ENCODE measurements at places on chromosomes 5 and 9. TPM values are rescaled to one million over a fixed set of nuclear protein-coding genes. Genes with fewer than 3 reads are reported as not detected.

ECM2 gene
- not detected for total RNA-seq

ACOT12 gene
- not detected for total RNA-seq

NR4A3 gene
- 0.46 TPM for total RNA-seq

ZFP2 gene
- 2.0 TPM for total RNA-seq

KCNIP1 gene
- 0.82 TPM for total RNA-seq

SPINK4 gene
- not detected for total RNA-seq

ANKRD20A1 gene
- 0.27 TPM for total RNA-seq

SCGB3A2 gene
- 57.3 TPM for total RNA-seq

GRCh38 chr5:87944553-87945285, 323.9 kb downstream of the TMEM161B start:
- DNase-seq: peak; percentile 60

GRCh38 chr5:88770276-88771257, 112.4 kb downstream of the MEF2C start:
- DNase-seq: no peak

- peak; percentile 53 for DNase-seq
Measured at GRCh38 chr5:124980163-124980941, 233.9 kb upstream of the ZNF608 start.

DNA sequence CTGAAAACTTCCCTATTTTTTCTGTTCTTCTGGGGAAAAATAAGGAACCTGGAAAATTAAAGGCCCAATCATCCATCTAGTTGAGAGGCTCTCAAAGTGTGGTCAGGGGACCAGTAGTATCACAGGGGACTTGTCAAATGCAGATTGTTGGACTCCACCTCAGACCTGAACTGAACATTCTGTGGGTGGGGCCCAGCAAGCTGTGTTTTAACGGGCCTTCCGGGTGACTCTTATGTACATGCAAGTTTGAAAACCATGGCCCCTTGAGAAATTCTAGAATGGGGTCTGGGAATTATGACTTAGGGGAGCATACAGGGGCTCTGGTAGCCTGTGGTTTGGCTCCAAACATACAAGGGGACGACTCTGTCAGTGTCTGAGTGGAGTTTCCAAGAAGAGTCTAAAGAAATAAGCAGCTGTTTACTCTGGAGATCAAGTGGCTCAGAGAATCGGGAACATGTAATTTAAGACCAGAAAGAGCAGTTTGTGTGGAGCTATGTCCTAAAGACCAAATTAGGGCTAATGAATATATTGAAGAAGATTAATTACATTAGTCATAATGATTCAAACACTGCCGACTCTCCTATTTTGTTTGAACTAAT, 177.4 kb downstream of the SLC28A3 start:
- DNase-seq: no peak

- DNase-seq: peak; percentile 90
Measured at GRCh38 chr5:24644761-24645160, at the start of gene CDH10. Gene CDH10, minus strand, starts transcription at chr5:24644978. Its CDS starts 51,488 bp downstream, at chr5:24593490.

GRCh38 chr5:61675015-61675692, 343.1 kb downstream of the ZSWIM6 start:
- no peak for DNase-seq

DNA sequence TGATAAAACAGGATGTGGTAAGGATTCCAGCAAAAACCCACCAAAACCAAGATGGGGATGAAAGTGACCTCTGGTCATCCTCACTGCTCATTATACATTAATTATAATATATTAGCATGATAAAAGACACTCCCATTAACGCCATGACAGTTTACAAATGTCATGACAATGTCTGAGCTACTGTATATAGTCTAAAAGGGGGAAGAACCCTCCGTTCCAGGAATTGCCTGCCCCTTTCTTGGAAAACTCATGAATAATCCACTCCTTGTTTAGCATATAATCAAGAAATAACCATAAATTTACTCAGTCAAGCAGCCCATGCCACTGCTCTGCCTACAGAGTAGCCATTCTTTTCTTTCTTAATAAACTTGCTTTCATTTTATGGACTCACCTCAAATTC, 96.4 kb upstream of the VLDLR start:
- DNase-seq: no peak

DNA sequence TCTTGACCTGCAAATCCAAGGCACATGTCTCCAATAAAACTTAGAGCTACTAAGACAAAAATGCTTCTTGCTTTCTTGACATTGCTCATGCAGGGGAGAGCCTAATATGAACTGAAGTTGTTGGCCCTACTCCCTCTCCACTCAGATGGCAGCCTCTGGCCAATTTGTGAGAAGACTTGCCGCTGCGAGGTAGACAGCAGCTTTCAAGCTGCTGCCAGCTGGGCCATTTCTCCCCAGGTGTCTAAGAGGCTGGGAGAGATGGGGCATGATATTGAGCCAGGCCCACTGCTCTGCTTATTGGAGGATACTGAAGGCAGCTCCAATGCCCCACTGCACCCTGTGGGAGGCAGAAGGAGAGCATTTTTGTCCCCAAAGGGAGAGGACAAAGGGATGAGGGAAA, 380.5 kb downstream of the RASEF start:
- DNase-seq: no peak

DNA sequence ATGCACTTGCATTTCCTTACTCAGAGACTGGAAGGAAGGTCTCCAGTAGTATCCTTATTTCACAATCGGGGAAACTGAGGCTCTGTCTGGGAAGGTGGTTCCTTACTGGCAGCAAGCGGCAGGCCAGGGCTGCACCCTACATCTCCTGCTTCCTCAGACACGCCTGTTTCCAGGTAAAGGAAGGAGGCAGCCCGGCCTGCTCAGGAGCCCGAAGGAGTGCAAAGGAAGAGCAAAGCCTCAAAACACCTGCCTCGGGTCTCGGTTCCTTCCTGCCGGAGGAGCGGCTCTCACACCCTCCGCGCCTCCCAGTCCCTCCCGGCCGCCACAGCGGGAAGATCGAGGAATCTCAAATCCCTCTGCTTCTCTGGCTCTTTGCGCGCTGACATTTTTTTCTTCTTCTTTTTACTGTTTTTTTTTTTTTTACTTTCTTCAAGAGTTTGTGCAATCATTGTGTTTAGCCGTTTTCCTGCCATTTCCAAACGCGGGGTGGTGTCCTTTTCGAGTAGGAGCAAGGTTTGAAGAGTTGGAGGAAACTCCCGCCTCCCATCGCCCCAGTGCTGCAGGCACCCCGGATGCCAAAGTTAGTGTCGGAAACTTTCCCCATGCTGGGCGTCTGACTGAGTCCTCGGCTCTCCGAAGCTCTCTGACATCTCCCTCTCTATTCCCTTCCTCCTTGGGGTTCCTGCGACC, 1.0 kb downstream of the GGTA1 start:
- DNase-seq: peak; percentile 50

DNA sequence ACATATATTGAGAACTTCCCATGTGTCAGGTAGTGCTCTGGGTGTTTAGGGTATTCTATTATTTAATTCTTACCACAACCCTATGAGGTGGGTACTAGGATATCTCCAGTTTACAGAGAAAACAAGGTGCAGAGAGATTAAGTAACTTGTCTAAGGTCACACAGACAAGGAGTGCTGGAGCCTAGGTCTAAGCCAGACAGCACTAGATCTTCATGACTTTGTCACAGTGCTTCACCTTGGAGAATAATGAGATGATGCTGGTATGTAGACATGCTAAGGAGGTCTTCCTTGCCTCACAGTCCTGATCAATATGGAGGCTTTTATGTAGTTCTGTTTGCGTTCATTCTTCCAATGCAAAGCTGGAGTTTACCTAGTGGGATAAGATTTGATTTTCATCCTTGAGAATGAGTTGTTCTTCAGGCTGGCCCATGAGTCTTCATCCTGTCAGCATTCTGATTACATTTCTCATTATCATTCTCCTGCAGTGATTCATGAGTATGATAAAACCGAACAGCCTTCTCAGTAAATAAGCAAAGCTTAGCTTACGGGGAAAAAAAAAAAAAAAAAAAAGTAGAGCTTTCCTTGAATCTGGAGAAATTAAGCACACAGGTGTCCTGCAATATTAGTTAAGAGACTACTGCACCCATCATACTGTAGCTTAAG, 176.3 kb downstream of the C9orf152 start:
- no peak for DNase-seq

DNA sequence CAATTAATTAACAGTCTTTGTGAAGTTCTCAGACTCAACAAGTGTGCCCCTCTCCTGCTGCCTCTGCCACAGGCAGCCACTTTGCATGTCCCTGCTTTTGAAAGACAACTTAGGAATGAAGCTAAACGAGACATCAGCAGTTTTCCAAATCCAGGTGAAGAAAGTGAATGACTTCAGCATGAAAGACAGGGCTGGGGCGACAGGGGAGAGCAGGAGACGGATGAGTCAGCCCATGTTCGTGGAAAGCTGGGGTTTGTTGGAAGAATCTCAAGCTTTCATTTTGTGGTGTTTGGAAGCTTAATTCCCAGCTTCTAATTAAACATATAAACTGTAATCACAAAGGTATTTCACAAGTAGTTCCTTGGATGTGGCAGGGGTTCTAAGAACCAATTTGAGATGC, 207.8 kb upstream of the MAP3K1 start:
- no peak for DNase-seq

DNA sequence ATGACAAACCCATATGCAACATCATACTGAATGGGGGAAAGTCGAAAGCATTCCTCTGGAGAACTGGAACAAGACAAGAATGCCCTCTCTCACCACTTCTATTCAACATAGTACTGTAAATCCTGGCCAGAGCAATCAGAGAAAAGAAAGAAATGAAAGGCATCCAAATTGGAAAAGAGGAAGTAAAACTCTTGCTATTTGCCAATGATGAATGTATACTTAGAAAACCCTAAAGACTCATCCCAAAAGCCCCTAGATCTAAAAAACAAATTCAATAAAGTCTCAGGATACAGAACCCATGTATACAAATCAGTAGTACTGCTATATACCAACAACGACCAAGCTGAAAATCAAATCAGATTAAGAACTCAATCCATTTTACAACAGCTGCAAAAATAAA, 66.9 kb downstream of the SPATA31C2 start:
- no peak for DNase-seq

- DNase-seq: no peak
Measured at GRCh38 chr5:28009576-28009975, 971.2 kb upstream of the CDH9 start.

DNA sequence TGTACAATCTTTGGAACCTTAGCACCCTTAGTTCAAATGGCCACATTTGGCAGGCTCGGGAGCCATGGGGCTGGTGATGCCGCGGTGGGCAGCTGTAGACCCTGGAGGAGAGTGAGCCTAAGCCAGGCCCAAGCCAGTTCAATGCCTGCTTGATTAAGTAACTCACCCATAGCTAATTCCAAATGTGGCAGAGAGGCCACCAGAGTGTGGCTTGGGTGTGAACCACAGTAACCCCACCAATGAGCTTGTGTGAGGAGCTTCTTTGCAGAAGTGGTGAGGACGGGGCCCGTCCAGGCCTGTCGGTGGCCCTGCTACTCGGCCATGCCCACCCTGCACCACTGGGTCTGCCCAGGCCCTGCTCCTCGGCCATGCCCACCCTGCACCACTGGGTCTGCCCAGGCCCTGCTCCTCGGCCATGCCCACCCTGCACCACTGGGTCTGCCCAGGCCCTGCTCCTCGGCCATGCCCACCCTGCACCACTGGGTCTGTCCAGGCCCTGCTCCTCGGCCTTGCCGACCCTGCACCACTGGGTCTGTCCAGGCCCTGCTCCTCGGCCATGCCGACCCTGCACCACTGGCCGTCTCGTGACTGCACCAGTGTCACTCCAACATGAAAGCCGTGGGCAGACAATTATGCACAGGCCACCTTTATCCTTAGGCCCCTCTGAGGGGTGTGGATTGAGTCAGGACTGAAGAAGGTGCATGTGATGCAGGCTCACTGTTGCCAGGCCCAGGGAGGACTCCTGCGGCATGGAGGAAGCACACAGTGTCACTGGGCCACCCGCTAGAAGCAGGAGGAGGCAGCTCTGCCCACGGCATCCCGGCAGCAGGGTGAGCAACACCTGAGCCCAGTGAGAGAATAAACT, 75.4 kb downstream of the MRPL36 start:
- DNase-seq: no peak

- DNase-seq: no peak
Measured at GRCh38 chr5:93072831-93073459, 508.1 kb downstream of the NR2F1-AS1 start.

DNA sequence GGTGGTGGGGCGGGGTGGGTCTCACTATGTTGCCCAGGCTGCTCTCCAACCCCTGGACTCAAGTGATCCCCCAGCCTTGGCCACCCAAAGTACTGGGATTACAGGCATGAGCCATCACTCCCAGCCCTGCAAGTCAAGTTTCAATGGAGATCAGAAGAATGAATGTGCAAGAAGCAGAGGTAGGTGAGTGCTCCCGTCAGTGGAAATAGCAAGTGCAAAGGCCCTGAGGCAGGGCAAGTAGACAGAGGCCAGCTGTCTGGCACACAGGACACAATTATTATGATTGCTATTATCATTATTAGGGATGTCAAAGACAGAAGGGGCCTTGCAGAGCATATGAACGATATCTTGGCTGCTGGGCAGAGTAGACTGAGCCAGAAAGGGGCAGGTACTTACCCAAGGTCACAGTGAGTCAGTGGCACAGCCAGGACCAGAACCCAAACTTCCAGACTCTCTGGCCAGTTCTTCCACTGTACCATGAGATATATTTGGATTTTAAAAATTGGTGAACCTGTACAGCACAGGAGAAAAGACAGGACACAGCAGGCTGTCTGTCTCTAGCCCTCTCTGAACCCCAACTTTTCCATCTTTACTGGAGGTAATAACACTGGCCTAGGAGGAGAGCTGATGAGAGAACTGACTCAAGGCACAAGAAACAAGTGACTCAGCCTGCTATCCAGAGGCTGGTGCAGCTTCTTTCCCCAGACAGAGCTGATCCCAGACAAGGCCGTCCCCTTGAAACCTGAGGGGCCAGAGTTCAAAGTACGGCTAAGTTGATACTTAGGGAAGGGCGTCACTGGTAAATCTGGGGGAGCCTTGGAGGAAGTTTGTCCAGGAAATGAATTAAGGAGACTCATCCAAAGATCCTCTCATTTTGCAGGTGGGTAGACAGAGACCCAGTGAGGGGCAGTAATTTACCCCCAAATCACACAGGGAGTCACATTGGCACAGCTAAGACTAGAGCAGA, 1.4 kb downstream of the HDHD3 start:
- no peak for DNase-seq

GRCh38 chr5:132439521-132440089, 51.0 kb downstream of the IRF1 start:
- DNase-seq: no peak

- DNase-seq: no peak
Measured at GRCh38 chr5:166898166-166898565, 1393.3 kb upstream of the WWC1 start.

DNA sequence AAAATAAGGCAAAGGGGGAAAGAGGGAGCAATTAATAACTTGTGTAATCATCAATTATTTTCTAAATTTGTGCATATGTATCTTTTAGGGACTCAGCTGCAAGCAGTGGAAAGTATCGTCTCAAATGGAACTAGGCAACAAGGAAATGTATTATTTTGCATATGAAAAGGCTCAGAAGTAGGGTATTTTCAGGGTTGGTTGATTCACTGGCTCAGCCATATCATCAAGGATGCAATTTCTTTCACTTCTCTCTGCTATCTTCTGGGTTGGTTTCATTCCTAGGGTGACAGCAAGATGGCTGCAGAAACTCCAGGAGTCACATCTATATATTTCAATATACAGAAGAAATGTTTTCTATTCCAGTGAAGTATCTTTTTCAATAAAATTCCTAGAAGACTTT, 509.8 kb downstream of the DMAC1 start:
- no peak for DNase-seq

- no peak for DNase-seq
Measured at GRCh38 chr5:58458743-58459145, 1.1 kb downstream of the PLK2 start.

GRCh38 chr5:96569332-96569731, 92.8 kb upstream of the CAST start:
- no peak for DNase-seq

Data from WTC11 (cell line).